Suppressor macrophage treated with lipopolysaccharide for 1 hour (primary cell): ENCODE measurements at places on chromosomes 7 and 10.

GRCh38 chr7:121449329-121449728 lies 53.2 kb upstream of the FAM3C start:
- no peak for DNase-seq

DNA sequence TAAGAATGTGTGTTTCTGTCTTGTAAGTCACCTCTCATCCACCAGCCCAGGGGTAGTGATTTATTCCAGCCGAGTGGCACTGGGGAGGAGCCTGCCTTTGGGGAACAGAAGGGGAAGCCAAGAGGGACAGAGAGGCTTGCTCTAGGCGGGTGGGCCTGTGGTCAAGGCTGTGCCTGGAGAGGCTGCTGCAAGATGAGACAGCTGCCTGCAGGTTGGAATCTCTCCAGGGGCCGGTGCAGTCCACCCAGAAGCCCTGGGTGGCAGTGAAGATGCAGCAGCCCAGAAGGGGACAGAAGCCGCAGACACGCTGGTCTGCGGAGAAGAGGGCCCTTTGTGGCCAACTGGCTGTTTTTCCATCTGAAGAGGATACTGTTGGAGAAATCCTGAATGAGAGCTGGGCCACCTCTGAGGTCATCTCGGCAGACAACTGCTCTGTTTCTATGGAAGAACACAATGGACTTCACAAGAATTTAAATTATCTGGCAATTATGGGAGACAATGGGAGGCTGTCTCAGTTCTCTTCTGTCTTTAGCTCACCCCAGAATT lies 175.7 kb downstream of the GFRA1 start:
- no peak for DNase-seq

- DNase-seq, result no peak
Measured at GRCh38 chr7:1413936-1414639, 45.2 kb downstream of the MICALL2 start.

GRCh38 chr7:133827707-133828623 lies 299.2 kb upstream of the LRGUK start:
- no peak for DNase-seq

DNA sequence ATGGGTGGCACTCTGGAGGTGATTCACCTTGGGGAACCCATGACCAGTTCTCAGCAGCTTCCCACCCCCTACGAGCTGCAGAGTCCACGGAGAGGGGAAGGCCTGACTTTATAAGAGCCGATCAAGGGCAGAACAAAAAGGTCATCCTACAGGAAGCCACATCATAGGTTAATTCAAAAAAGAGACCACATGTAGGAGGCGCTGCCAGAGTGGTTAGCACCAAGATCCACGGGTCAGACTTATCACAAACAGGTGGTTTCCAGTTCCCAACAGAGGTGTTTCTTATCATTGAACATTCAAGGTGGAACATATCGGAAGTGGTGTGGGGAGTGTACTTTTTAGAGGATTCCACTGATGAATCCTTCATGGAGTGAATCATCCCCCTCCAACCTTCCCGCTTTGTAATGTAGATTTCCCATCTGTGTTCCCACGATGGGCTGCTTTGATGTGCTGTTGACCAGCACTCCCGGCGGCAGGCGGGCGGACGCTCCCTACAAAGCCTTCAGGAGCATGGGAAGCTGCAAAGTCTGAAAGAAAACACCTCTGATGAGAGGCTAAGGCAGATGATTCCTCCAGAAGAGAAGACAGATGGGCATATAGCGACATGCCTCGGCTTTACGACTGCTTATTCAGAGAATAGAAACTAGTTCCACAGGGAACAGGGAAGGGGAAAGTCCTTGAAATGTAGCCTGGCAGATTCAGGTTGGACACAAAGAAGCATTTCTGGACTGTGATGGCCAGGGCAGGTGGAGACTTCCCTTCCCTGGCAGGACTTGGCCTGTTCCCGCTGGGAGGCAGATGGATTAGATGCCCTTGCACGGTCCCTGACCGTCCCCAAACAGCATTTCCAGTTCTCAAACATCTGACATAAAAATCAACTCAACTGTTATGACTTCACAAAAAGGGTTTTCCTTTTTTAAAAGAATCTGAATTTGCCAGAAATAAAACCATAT lies 66.5 kb downstream of the AFAP1L2 start:
- DNase-seq, result no peak

- no peak for DNase-seq
Measured at GRCh38 chr7:71912476-71912875, 499.7 kb downstream of the CALN1 start.

DNA sequence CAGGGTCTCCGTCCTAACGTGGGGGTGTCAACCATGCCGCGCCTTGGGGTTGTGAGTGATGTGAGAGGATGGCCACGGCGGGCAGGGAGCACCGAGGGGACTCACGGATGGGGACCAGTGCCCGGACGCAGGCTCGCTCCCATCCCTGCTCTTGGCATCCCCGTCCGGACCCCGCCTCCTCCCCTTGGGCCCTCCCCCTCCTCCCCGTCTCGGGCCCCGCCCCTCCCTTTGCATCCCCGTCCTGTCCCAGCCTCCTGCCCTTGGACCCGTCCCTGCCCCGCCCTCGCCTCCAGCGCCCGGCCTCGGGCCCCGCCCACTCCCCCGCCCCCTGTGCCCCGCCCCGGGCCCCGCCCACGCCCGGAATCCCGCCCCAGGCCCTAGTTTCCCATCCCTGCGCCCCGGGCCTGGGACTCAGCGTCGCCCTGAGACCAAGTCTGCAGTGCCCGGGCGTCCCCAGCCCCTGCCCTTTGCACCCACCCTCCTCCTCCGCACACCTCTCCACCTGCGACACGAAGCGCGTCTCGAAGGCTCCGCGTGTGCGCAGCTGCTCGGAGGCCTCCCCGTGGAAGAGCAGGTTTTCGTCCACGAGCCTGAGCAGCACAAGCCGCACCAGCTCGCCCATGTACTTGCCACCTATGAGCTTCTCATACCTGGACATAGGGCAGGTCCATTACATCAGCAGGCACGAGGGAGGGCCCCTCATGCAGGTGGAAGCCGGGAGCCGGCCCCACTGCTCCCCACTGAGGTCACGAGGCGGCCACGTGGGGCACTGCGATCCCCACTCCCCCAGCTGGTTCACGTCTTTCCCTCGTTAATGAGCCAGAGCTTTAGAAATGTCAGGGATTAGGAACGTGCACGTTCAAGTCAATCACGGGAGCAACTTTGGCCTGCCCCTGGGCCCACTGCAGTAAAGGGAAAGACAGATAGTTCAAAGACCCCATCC lies 5.1 kb upstream of the MYL7 start:
- peak; percentile 48 for DNase-seq

GRCh38 chr7:139950881-139951525 lies 111.7 kb downstream of the PARP12 start:
- no peak for DNase-seq

DNA sequence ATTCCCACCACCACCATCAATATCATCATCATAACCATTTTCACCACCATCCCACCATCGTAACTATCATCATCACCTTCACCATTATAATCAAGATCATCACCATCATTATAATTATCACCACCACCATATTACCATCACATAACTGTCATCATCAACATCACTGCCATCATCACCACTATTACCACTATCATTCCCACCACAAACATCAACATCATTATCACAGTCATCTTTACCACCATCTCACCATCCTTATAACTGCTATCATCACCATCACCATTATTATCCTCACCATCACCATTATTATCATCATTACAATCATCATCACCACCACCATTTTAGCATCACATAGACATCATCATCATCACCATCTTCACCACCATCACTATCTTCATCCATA lies 167.1 kb upstream of the ZMIZ1 start:
- no peak for DNase-seq

GRCh38 chr7:143315776-143316175 lies at the start of gene CLCN1:
Gene CLCN1, plus strand, starts transcription at chr7:143316111. Its CDS starts 102 bp downstream, at chr7:143316213.
- peak; percentile 63 for DNase-seq

GRCh38 chr10:43395571-43396060 lies 13.4 kb downstream of the HNRNPF start:
- no peak for DNase-seq

- DNase-seq, result peak; percentile 34
Measured at GRCh38 chr10:70927189-70927943, 39.0 kb upstream of the PCBD1 start.

GRCh38 chr7:141700848-141701371 lies 1.1 kb downstream of the DENND11 start:
- DNase-seq, result peak; percentile 37
